ENCODE measurements at places on chromosomes 7 and 10.

DNA sequence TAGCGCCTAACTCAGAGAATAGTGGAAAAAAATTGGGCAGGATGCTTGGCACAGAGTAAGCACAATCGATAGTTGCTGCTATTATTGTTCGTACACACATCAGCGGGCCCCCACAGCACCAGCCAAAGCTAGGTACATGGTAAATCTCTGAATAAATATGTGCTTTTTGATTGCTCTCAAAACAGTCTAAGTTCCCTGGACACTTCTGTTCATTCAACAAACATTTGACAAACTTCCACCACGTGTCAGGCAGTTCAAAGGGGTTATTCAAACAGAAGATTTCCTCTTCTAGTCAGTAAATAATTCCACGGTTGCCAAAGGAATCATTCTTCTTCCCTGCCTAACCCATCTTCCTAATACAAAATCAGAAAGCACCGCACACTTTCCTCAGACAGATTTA, 150.8 kb downstream of the DGKI start:
- no peak for DNase-seq

- DNase-seq, result no peak
These were observed 9.5 kb downstream of the INHBA start for GRCh38 chr7:41693150-41693997.

- DNase-seq, result no peak
These were observed 53.5 kb upstream of the AGBL3 start for GRCh38 chr7:134932707-134933370.

GRCh38 chr7:2299131-2299829, 15.0 kb downstream of the SNX8 start:
- no peak for DNase-seq

GRCh38 chr7:100016215-100016901, 962 bp downstream of the ZKSCAN1 start:
- DNase-seq, result no peak

DNA sequence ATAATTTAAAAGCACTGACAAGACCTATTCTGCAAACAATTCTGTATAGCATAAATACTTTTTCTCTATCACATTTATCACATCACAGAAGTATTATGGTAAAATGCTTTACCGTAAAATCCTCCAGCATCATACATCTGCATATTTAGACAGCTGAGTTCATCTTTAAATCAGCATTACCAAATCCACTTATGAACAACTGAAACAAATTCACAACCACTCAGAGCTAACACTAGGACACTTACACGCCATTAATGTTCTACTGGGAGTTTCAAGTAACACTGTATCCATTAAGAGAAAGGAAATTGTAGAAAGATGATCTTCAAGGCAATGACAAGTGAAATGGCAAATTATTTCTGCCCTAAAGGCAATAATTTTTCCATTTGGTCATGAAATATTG, 105.7 kb upstream of the DKK1 start:
- DNase-seq, result no peak

GRCh38 chr7:25718596-25718995, 433.4 kb upstream of the NFE2L3 start:
- no peak for DNase-seq

DNA sequence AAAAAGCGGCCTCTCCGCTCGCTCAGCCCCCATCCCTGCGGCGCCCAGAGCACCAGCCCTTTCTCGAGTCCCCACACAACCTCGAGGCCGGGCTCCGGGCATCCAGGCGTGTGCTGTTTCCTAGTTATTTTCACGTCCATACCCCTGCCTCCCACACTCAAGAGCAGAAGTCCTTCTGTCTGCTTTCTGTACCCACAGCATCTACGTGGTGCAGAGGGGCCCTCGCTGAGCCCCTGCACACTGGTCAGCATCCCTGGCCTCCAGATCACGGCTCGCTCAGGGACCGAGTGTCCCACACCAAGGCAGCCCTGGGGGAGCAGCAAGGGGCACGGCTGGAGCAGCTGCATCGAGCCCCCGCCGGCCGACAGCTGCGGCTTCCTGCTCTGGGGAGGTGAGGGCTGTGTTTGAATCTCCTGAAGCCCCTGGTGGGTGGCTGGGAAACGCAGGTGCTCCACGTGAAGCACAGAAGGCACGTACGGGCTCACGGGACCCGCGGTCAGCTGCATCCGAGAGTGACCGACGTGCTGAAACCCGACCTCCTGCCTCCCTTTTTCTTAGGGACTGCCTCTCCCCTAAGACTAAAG, 333.1 kb downstream of the DNAJB6 start:
- DNase-seq, result no peak

- DNase-seq, result no peak
These were observed 1.5 kb downstream of the MKLN1 start for GRCh38 chr7:131329176-131329570.

GRCh38 chr7:78438433-78438832, 639.9 kb downstream of the PHTF2 start:
- DNase-seq, result no peak
